ENCODE measurements at places on chromosomes 6 and 20. TPM values are rescaled to one million over a fixed set of nuclear protein-coding genes. Genes with fewer than 3 reads are reported as not detected.

Gene FOXC1
- total RNA-seq: not detected

Gene CCDC167
- 17.9 TPM for total RNA-seq

Gene NRN1
- total RNA-seq: 0.65 TPM

Gene PLA2G7
- 2.1 TPM for total RNA-seq

Gene HBS1L
- total RNA-seq: 96.9 TPM

Gene RIPOR2
- total RNA-seq: 511 TPM

Gene CRIP3
- 4.1 TPM for total RNA-seq

Gene ISM1
- 0.23 TPM for total RNA-seq

Gene BPI
- total RNA-seq: not detected

Gene HSPA1B
- total RNA-seq: 39.6 TPM

Gene HTR1E
- not detected for total RNA-seq

Gene RAET1E
- not detected for total RNA-seq

Gene CALHM5
- total RNA-seq: not detected

Gene SPATS1
- total RNA-seq: not detected

Gene CDSN
- not detected for total RNA-seq

Gene SEMG1
- not detected for total RNA-seq

Gene TCP11
- not detected for total RNA-seq

Gene PRL
- total RNA-seq: 0.57 TPM

Gene PHACTR1
- 2.5 TPM for total RNA-seq

Gene DDX43
- total RNA-seq: 1.0 TPM

Gene GHRH
- not detected for total RNA-seq

Gene RTF2
- 65.1 TPM for total RNA-seq

Gene HS3ST5
- total RNA-seq: not detected

Gene ASIP
- total RNA-seq: not detected

Gene SLC18B1
- 19.3 TPM for total RNA-seq

Gene GNAS
- 756 TPM for total RNA-seq

Gene VSX1
- not detected for total RNA-seq

Gene ATRN
- 13.9 TPM for total RNA-seq

Gene CCR6
- total RNA-seq: 1.1 TPM

Gene MATN4
- total RNA-seq: not detected

Gene MYCT1
- total RNA-seq: not detected

Gene PRKN
- 5.6 TPM for total RNA-seq

Gene ZBTB12
- total RNA-seq: 3.7 TPM

Gene USP49
- 3.0 TPM for total RNA-seq

Gene CGA
- not detected for total RNA-seq

Gene PKIB
- total RNA-seq: 0.82 TPM

Gene MLIP
- not detected for total RNA-seq

Gene CST7
- total RNA-seq: 5.5 TPM

Gene SS18L1
- total RNA-seq: 23.0 TPM

Gene HCK
- 0.86 TPM for total RNA-seq

Gene HSPA1A
- 54.8 TPM for total RNA-seq

Gene LINC00237
- total RNA-seq: not detected

Gene HLA-DQB2
- 0.74 TPM for total RNA-seq

Gene AHI1
- 16.1 TPM for total RNA-seq

Gene MRAP2
- not detected for total RNA-seq

Gene RBPJL
- total RNA-seq: not detected

Gene LY6G6F
- not detected for total RNA-seq

Gene CDH4
- total RNA-seq: 0.19 TPM

Gene SLC13A3
- not detected for total RNA-seq
